Sigmoid colon (tissue), 7 donors: ENCODE measurements at places on chromosomes 5 and 9.

DNA sequence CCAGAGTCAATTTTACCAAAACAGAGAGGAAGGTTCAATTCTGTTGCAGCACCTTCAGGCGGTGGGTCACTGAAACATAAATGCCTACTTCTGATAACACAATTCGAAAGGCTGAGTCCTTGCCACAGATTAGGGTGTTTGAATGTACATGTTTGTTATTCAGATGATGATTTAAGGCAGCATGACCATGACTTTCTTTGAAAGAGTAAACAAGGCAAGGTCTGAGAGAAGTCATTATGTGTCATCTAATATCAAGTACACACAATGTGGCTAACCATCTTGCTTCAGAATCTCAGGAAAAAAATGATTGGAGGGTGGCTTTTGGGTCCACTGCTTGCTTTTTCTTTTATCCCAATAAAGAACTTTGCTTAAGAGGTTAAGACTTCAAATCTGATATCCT is 457.5 kb downstream of the TAF11L14 start:
- DNase-seq: no peak

- DNase-seq: peak; percentile 84
Observed at GRCh38 chr5:150180241-150181026, 9.4 kb upstream of the SLC6A7 start.

GRCh38 chr9:87604886-87605588 is 107.4 kb downstream of the DAPK1 start:
- DNase-seq: no peak

GRCh38 chr9:137052998-137053943 is 590 bp downstream of the ENTPD2 start:
- no peak for DNase-seq

DNA sequence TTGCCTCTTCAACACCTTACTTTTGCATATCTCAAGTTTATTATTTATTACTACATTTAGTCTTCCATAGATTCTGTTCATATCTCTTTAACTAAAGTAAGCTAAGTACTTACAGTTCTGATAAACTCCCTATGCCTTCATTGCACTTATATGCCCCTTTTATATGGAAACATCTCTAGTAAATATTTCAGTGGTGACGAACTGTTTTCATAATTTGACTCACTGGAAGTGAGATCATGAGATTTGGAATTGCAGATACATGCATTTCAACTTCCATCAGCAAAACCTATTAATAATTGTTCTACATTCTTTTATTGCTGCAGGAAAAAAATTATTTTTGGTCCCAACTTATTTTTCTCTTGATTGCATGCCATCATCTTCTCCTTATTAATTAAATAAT is 263.5 kb downstream of the CD180 start:
- DNase-seq: no peak

- no peak for DNase-seq
Observed at GRCh38 chr5:172569861-172570558, 71.1 kb upstream of the NEURL1B start.

DNA sequence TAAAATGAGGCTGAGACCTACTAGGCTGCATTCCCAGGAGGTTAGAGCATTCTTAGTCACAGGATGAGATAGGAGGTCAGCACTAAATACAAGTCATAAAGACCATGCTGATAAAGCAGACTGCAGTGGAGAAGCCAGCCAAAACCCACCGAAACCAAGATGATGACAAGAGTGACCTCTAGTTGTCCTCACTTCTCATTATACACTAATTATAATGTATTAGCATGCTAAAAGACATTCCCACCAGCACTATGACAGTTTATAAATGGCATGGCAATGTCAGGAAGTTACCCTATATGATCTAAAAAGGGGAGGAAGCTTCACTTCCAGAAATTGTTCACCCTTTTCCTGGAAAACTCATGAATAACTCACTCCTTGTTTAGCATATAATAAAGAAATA is 88.6 kb downstream of the PLPPR1 start:
- DNase-seq: no peak

DNA sequence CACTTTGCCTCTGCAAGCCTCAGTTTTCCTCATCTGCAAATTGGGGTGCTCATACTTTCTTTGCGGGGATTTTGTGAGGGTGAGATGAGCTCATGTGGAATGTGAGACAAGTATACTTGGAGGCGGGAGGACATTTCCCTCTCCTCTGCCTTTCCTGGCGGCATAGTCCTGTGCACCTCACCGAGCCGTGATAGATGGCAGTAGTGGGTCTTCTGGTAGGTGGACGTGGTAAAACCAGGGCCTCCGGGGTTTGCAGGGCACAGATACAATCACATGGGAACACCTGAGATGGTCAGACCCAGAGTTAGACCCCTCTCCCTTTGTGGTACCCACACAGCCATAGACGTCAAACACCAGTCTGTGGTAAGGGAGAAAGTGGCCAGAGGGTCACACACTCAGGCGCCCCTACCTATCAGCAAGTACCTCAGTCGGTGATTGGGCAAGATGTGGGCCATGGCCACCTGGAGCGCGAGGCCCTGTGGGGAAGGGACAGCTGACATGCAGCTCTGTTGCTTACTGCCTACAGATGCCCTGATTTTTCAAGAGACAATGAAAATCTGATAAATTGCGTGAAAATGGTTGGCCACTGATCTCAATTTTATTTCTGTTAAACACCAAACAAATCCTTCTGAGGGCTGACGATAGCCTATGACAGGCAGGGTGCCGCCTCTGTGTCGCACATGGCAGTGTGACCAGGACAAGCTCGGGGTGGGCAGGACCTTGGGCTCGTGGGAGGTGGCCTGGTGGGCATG is 9.9 kb downstream of the ERGIC1 start:
- DNase-seq: no peak
